ENCODE measurements at places on chromosomes 1 and 21. TPM values are rescaled to one million over a fixed set of nuclear protein-coding genes. Genes with fewer than 3 reads are reported as not detected.

- H3K4me3 ChIP-seq = no peak overlapping the region
- H3K4me1 ChIP-seq = no peaks in the 10 kb centered on the region
- H3K27me3 ChIP-seq = no peaks in the 10 kb centered on the region
- no peaks in the 10 kb centered on the region for H3K36me3 ChIP-seq
- no peak for DNase-seq
- no peak overlapping the region for H3K27ac ChIP-seq
These were observed 12.8 kb downstream of the CASQ2 start for GRCh38 chr1:115755456-115756370.

- DNase-seq = no peak
- H3K4me1 ChIP-seq = peaks cover 77% of the 10 kb centered on the region
- H3K27me3 ChIP-seq = no peaks in the 10 kb centered on the region
- peak overlapping the region; percentile 80 for H3K27ac ChIP-seq
These were observed 6.8 kb downstream of the MEF2D start for GRCh38 chr1:156493742-156494141.

- no peak overlapping the region for H3K27ac ChIP-seq
- H3K27me3 ChIP-seq = no peaks in the 10 kb centered on the region
- H3K36me3 ChIP-seq = no peaks in the 10 kb centered on the region
- no peak overlapping the region for H3K4me3 ChIP-seq
These were observed 26.2 kb downstream of the UROD start for GRCh38 chr1:45038240-45038639.

DNA sequence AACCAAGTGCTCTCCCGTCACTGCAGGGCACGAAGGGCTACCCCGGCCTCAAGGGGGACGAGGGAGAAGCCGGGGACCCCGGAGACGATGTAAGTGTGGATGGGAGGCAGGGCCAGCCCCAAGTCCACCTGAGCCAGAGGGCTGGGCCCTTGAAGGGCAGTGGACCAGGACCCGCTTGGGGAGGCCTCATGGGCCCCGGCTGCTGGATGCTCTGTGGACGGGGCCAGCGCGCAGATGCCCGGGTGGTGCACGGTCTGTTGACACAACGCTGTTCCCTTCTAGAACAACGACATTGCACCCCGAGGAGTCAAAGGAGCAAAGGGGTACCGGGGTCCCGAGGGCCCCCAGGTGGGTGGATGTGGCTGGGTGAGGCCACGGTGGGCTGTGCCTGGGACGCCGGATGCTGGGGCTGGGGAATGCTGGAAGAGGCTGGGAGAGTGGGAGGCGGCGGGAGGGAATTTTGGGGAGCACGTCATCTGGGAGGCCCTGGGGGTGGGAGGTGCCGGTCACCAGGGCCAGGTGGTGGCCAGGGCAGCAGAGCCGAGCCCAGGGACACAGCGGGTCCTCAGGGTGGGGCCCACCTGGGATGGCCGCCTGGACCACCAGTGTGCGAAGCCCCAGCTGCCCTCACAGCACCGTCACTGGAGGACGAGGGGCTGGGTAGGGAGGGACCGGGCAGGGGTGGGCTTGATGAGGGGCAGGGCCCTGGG lies 17.5 kb downstream of the COL6A1 start:
- H3K27me3 ChIP-seq = no peaks in the 10 kb centered on the region
- no peaks in the 10 kb centered on the region for H3K4me1 ChIP-seq
- H3K4me3 ChIP-seq = no peak overlapping the region
- H3K36me3 ChIP-seq = no peaks in the 10 kb centered on the region
- H3K27ac ChIP-seq = no peak overlapping the region
- DNase-seq = no peak

DNA sequence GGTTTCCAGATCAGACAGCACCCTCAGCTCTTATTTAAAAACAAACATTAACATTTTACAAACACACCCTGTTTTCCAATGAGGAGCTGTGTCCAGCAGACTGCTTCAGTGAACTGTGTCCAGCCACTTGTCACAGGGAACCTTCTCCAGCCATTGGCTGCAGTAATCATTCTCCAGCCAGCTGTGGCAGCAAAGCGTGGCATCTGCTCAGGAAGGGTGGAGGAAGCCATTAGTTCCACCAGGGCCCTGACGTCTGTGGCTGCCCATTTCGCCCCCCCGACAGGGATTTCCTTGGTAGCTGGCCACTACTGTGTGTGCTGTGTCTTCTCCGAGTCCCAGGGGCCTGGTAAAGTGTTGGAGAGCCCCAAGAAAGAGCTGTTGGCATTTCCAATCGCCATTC lies 62.9 kb upstream of the SELENON start:
- no peak overlapping the region for H3K4me3 ChIP-seq
- DNase-seq = no peak
- H3K4me1 ChIP-seq = peaks cover 7% of the 10 kb centered on the region
- H3K36me3 ChIP-seq = no peaks in the 10 kb centered on the region
- H3K27ac ChIP-seq = no peak overlapping the region

GRCh38 chr1:68633141-68633919 lies 136.4 kb upstream of the DEPDC1 start:
- H3K27ac ChIP-seq = no peak overlapping the region
- no peaks in the 10 kb centered on the region for H3K27me3 ChIP-seq
- DNase-seq = no peak
- H3K4me3 ChIP-seq = no peak overlapping the region
- no peaks in the 10 kb centered on the region for H3K4me1 ChIP-seq

- no peak for DNase-seq
- no peaks in the 10 kb centered on the region for H3K36me3 ChIP-seq
- no peak overlapping the region for H3K27ac ChIP-seq
- H3K4me3 ChIP-seq = no peak overlapping the region
- no peaks in the 10 kb centered on the region for H3K27me3 ChIP-seq
These were observed 61.8 kb upstream of the PTGFRN start for GRCh38 chr1:116847688-116848531.

GRCh38 chr21:38561613-38562581 lies 63.6 kb upstream of the ERG start:
- no peak overlapping the region for H3K4me3 ChIP-seq
- H3K27me3 ChIP-seq = no peaks in the 10 kb centered on the region
- DNase-seq = no peak
- no peaks in the 10 kb centered on the region for H3K36me3 ChIP-seq
- no peaks in the 10 kb centered on the region for H3K4me1 ChIP-seq

- H3K4me1 ChIP-seq = no peaks in the 10 kb centered on the region
- H3K27ac ChIP-seq = no peak overlapping the region
- H3K27me3 ChIP-seq = peaks cover 19% of the 10 kb centered on the region
- DNase-seq = no peak
- H3K36me3 ChIP-seq = no peaks in the 10 kb centered on the region
- no peak overlapping the region for H3K4me3 ChIP-seq
These were observed 92.8 kb downstream of the PRKAB2 start for GRCh38 chr1:147079400-147080005.

DNA sequence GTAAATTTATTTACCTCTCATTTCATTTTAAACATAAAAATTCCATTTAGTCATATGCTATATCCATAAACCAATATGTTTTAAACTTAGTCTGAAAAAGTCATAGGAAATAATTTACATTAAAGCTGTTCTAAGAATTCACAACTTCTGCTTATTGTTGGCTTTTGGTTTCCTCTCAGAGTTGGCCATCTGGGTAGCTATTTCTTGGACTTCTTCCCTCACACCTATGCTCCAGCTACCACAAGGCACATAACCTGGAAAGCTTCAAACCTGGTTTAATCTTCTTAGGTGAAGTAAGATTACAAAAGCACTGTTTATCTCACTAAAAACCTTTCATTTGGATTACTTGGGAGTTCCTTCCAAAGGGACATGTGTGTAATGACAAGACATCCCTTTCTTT lies 29.8 kb downstream of the RBM11 start:
- no peak overlapping the region for H3K27ac ChIP-seq
- no peaks in the 10 kb centered on the region for H3K36me3 ChIP-seq
- no peaks in the 10 kb centered on the region for H3K4me1 ChIP-seq
- no peak for DNase-seq

DNA sequence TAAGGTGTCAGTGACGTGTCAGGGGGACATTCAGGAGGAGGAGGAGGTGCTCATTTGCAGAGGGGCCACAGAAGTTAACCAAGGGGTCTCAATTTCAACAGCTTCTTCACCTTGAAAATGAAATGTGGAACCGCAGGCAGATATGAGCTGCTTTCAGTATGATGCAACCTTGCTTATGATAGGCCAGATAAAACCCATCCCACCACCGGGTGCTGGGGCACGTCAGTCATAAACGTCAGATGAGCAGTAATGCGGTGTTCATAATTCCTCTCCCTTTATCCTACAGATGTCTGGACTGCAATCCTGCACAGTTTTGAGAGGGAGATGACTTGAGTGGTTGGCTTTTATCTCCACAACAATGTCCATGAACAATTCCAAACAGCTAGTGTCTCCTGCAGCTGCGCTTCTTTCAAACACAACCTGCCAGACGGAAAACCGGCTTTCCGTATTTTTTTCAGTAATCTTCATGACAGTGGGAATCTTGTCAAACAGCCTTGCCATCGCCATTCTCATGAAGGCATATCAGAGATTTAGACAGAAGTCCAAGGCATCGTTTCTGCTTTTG lies 1.7 kb downstream of the PTGFR start:
- no peaks in the 10 kb centered on the region for H3K4me1 ChIP-seq
- DNase-seq = no peak
- peaks cover 8% of the 10 kb centered on the region for H3K27me3 ChIP-seq
- H3K27ac ChIP-seq = no peak overlapping the region
- H3K4me3 ChIP-seq = no peak overlapping the region

- no peaks in the 10 kb centered on the region for H3K36me3 ChIP-seq
- H3K4me1 ChIP-seq = peaks cover 6% of the 10 kb centered on the region
- peak overlapping the region; percentile 13 for H3K4me3 ChIP-seq
- peaks cover 27% of the 10 kb centered on the region for H3K27me3 ChIP-seq
- no peak overlapping the region for H3K27ac ChIP-seq
These were observed 968 bp downstream of the CSMD2 start for GRCh38 chr1:34163792-34164731.

DNA sequence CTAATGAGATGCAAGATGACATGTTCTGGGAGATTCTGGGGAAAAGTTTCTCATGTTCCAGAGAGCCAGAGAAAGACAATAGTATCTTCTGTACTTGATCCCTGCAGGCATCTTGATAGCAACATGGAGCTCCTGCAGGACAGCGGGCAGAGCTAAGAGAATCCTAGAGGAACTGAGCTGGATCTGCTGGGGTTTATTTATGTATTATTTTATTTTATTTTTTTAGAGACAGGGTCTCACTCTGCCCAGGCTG lies 22.7 kb upstream of the SCAF4 start:
- H3K27ac ChIP-seq = no peak overlapping the region
- H3K27me3 ChIP-seq = no peaks in the 10 kb centered on the region
- no peaks in the 10 kb centered on the region for H3K36me3 ChIP-seq
- H3K4me1 ChIP-seq = no peaks in the 10 kb centered on the region
- H3K4me3 ChIP-seq = no peak overlapping the region

DNA sequence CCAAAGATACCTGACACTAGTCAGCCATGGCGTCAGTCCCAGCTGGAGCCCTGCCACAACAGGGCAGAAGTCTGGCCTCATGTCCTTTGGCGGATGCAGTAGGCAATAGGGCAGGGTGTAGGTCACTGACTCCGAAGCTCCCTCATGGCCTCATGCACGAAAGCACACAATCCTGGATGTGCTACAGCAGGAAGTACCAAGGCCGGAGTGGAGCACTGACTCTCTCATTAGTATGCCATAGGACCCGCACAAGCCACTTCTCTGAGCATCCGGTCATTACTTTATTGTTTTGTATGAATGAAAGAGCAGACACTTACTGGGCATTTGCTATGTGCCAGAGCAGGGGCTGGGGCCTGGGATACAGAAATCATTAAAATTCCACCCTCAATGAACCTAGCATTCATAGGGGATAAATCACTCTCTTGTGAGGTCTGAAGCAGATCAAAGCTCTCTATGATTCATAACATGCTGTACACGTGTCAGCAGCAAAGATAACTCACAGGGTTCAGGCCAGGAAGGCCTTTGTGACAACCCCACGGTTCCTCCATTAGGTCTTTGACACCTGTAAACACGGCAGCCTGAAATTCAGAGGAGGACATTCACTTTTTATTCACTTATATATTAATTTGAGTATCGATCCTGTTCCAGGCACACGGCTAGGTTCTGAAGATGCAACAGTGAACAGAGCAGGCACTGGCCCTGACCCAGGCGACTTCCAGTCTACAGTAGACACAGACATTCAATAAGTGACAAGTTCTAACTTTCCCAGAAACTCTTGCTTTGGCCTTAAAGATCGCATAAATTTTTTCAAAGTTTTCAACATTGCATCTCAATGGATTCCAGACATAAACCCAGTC lies 357.9 kb upstream of the USP24 start:
- H3K4me1 ChIP-seq = no peaks in the 10 kb centered on the region
- H3K27ac ChIP-seq = no peak overlapping the region
- no peaks in the 10 kb centered on the region for H3K27me3 ChIP-seq
- no peak for DNase-seq

Gene LHX8
- 0.74 TPM for total RNA-seq

Gene ADAM30
- 2.0 TPM for total RNA-seq

Gene PDE4B
- total RNA-seq = 18.1 TPM

Gene CHI3L2
- total RNA-seq = 10.6 TPM

Gene SCAMP3
- 84.1 TPM for total RNA-seq
